ENCODE measurements at places on chromosomes 4 and X.

GRCh38 chr4:139154134-139154421, 22.9 kb downstream of the ELF2 start:
- DNase-seq: no peak

- DNase-seq: no peak
Measured at GRCh38 chrX:114462266-114462665, 121.6 kb upstream of the HTR2C start.

- peak; percentile 90 for DNase-seq
Measured at GRCh38 chr4:26782168-26782829, 78.3 kb upstream of the STIM2 start.

DNA sequence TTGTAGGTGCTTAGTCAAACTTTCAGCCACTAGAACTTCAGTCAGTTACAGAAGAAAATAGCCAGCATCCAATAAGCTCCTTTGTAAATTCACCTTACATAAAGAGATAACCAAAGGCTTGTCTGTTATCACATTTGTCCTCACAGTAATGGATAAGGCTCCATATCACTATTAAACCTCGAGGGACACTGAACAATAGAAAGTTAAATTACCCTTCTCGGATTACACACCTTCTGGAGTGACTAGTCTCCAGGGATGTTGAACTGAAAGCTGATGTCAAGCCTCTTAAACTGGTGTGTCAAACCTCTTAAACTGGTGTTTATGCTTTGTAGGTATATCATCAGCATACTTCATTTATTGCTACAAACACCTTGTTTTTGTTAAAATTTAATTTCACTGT, 639.0 kb downstream of the CENPC start:
- no peak for DNase-seq

DNA sequence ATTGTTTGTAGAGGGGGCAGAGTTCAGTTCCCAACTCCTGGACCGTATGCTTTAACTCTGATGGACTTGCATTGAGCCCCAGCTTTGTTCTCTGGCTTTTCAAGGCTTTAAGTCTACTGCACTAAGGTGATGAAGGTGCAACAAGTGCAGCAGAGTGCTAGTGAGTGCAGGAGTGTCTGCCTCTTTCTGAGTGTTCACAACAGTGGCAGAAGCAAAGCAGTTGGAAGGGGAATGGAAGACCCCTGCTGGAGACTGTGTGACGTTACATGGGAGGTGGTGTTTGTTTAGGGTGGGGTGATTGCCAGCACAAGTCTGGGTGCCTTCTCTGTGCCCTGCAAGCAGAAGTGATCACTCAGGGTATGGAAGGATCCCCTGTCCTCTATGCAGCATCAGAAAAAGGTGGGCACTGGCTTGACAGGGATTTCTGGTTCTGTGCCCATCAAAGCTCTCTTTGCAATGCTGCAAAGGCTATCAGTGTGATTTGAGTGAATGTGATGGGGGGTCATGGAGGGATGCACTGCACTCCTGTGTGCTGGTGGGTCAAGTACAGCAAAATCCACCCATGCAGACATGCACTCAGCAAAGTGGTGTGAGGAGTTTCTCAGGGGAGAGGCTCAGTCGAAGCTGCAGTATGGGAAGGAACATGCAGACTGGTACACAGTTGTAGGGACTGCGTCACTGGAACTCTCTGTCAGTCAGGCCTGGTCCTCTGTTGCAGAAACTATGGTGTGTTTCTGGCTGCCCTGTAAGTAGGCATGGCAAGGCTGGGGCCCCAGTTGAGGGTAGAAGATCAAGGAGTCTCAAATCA, 70.9 kb upstream of the UGT2B7 start:
- DNase-seq: no peak

DNA sequence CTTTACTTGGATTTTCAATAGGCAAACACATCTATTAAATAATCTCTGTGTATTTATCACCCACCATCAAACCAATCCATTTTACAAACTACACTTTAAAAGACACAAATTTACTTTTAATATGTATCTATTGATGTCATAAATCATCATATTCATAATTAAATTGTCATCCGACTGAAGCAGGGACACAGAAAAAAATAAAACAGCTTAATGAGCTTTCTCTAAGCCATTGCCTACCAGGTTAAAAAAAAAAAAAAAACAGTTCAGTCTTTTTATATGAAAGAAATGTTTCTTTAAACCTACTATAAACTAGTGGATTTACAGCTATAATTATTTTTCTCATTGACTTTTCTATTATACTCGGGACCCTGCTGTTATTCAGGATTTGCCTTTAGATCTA, 57.3 kb downstream of the PABPC4L start:
- no peak for DNase-seq

GRCh38 chrX:37871626-37872302, 24.4 kb upstream of the DYNLT3 start:
- DNase-seq: peak; percentile 67

DNA sequence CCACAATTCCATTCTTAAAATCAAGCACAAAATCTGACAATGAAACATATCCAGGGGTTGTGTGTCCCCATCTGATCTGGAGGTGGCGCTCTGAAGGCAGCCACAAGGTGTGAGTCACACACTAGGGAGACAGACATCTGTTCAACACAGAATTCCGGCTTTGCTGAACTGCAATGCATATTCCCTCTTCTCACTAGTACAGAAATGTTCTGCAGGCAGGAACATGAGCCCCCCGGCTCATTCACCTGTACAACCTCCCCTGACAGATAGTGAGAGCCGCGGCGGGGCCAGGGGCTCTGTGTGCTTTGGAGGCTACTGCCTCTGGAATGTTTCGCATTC, 41.9 kb downstream of the WDR1 start:
- peak; percentile 44 for DNase-seq
